HFF-Myc (cell line): ENCODE measurements at places on chromosomes 5 and 9.
A peak's percentile ranks its signal among the peaks of the same experiment; 100 is the strongest.

GRCh38 chr5:169440107-169440705 lies 139.3 kb upstream of the SLIT3 start:
- no peak for DNase-seq

DNA sequence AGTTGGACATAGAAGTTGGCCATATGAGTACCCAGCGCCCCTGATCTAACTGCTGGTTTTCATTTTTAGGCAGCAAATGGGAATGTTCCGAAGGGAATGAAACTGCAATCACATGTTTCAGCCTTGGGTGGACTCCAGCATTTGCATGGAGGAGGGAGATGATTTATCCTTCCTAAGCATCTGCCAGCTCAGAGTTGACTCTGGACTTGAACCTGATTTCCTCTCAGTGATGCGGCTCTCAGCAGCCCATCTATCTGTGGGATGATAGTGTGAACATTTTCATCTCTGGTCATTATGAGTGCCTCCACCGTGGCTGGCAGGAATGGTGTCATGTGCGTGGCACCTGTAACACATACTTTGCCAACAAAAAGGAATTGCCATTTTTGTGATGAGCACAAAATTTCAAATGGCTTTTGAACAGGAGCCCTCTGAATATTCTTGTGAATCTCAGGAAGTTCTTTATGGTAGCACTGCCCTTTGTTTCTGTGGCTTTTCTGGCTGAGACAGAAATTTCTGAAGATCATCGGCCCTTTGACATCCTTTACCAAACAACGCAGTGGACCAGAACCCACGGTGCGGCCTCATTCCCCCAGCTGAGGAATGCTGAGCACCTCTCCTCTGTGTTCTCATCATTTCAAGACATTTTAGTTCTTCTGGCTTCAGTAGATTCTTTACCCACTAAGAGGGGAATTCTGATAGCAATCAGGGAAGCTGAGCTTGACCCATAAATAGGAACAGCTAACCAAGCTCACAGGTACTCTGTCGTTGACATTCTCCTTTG lies 28.5 kb downstream of the FUBP3 start:
- peak; percentile 9 for DNase-seq

DNA sequence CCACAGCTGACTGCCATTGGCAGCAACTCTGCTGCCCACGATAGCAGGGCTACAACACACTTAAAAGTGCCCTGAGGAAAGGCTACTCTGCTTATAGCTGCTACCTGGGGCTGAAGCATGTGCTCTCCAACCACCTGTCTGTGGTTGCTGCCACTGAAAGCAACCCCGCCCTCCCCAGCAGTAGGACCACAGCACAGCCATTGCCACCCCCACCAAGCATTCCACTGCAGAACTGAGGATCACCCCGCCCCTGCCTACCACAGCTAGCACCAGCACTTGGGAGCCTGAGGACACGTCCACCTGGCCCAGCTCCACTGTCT lies 85.8 kb downstream of the LPAR1 start:
- DNase-seq: no peak

- DNase-seq: no peak
These were observed 49.6 kb downstream of the CCDC180 start for GRCh38 chr9:97357056-97357455.

DNA sequence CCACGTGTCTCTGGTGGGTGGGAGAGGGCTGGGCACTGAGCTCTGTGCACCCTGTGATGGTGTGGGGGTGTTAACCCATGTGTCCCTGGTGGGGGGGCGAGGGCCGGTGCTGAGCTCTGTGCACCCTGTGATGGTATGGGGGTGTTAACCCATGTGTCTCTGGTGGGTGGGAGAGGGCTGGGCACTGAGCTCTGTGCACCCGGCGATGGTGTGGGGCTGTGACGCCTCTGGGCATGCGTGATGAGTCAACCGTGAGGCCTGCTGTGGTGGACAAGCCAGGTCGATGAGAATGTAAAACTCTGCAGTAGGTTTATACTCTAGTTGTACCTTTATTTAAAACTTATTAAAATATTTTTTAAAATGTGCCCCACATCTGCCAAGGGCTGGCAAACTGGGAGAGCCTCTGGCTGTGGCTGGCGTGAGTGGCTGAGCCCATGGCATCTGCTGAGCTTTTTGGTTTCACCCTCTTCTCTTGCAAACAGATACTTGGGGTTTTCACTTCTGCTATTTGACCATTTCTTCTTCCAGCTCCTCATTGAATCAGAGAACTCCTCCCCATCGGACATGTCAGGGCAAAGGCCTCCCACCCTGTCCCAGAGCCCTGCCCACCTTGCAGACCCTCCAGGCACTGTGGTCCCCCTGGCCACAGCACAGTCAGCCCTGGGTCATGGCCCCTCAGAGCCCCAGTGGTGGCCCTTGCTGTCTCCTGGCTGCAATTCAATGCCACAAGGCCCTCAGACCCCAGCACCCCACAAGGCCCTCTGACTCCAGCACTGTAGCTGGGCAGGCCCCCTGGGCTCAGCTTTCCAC lies 18.5 kb upstream of the EXOC3 start:
- no peak for DNase-seq

GRCh38 chr9:107982745-107983144 lies 493.2 kb upstream of the KLF4 start:
- DNase-seq: no peak

DNA sequence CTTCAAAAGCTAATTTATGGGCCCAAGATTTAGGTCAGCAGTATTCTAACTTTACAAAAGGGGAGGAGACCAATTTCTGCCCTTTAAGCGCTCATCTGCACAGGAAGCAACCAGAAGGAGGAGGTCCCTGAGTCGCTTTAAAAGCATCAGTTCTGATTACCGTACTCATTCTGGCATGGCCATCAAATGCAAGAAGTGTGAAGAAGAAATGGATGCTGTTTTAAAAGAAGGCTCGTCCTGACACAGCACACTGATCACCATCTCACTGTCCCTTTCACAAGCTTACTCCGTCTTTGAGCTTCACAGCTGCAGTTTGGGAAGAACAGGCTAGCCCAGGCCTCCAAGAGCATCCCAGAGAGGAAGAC lies 17.5 kb downstream of the ZNF608 start:
- no peak for DNase-seq

GRCh38 chr5:146623666-146624065 lies 107.7 kb upstream of the GPR151 start:
- no peak for DNase-seq

GRCh38 chr5:44603496-44604272 lies 205.1 kb upstream of the MRPS30 start:
- DNase-seq: no peak

- no peak for DNase-seq
These were observed 79.2 kb downstream of the DMRT2 start for GRCh38 chr9:1129382-1129781.

- no peak for DNase-seq
These were observed 312.8 kb downstream of the ARHGAP26 start for GRCh38 chr5:143083006-143083405.

GRCh38 chr5:174717826-174718455 lies 6.4 kb upstream of the MSX2 start:
- DNase-seq: no peak

GRCh38 chr9:83986195-83986594 lies 5.6 kb downstream of the RMI1 start:
- no peak for DNase-seq

DNA sequence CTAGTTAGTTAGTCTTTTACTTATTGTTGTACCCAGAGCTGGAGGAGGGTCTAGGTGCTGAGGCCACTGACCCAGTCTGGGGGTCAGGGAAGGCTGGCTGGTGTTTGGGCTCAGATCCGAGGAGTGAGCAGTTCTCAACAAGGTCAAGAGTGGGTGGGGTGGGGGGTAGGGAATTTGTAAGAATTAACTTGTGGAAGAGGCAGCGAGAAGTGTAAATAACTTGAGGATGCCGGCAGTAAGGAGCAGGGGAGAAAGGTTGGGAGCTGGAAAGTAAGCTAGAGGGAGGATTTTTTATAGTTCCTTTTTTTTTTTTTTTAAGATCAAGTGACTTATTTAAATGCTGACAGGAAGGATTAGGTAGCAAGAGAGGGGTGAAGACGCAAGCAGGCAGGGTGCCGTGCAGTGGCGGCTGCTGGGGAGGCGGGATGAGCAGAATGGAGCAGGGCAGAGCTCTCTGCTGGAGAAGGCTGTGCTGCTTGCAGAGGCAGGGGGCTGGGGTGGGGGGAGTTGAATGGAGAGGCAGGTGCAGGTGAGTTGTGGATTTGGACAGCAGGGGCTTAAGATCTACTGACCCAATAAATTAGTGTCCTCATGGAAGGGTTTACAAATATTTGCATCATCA lies 35.3 kb upstream of the SMIM32 start:
- DNase-seq: no peak

DNA sequence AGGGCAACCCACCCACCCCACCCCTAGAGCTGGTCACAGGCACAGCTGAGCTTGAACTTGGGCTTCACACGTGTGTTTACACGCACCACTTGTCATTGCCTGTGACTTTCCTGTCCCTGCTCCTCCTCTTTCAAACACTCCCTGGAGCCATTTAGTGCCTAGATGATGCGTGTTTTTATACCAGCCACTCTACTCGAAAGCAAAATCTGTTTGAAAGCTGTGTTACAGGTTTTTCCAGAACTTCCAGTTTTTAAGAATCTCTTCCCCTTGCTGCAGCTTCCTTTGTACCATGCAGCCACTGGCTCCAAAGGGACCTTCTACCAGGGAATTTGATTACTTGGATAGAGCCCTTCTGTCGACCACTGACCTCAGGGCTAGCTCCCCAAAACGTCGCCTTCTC lies 78.8 kb upstream of the SPRY4 start:
- DNase-seq: no peak

DNA sequence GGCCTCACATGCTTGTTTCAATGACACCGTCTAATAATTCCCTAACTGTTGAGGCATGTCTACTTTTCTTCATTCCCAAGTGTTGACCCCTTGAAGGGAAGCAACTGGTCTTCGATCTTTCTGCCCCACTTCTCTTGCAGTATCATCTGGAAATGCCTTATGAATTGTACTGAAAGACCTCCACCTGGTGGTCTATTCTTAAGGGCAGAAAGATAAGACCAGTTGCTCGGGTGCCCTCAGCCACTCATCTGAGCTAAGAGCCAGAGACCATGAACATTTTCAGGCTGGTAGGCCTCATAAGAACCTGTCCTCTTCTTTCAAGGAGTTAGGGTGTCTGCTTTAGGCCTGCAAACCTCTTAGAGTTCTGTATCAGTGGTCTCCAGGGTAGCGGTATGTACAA lies 542.5 kb downstream of the CTNND2 start:
- DNase-seq: no peak

DNA sequence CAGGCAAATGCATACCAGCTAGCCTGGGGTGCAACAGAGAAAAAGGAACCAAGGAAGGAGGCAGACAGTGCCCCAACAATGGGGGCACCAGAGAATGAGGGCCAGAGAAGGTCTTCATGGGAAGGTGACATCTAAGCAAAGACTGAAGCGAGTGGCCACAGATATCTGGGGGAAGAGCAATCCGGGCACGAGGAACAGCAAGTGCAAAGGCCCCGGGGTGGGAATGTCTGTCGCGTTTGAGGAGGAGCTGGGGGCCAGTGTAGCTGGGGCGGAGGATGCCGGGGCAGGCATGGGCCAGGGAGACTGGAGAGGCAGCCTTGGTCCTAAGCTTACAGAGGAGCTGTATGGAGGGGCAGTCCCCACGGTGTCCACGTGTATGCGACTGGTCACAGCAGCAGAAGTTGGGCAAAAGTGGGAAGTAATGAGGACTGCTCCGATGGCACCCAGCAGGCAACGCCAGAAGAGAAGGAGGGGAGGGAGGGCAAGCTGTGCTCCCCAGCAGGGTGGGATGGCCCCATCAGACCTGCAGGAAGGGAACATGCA lies 19.1 kb downstream of the EEIG1 start:
- no peak for DNase-seq

DNA sequence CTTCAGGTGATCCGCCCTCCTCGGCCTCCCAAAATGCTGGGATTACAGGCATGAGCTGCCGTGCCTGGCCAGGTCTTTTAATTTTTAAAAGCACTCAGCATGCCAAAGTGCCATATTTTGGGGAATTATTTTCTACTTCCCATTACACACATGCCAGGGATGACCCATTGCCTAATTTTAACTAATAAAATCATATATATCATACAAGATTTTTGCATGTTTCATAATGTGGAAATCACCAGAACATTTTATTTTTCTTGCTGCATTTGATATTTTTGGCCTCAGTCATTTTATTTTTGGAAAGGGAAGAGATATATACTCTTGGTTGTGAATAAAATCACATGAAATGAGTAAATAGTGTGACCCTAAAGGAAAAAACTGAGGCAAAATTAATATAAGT lies 45.3 kb upstream of the TENT2 start:
- DNase-seq: no peak

DNA sequence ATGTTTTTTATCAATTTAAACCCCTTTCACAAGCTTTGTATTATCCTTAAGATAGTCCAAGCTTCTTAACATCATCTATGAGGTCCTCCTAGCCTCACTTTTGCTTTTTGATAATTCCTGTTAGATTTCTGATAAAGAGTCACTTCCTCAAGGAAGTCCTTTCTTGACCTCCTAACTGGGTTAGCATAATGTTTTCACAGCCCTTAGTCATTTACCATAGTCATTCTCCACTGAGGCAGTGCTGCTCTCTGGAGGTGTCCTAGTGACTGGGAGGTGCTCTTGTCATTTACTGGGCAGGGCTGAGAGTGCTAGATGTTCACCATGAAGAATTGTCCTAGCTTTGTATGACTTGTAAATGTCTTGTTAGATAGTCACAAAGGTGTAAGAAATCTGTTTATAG lies 26.4 kb downstream of the TNPO1 start:
- no peak for DNase-seq

DNA sequence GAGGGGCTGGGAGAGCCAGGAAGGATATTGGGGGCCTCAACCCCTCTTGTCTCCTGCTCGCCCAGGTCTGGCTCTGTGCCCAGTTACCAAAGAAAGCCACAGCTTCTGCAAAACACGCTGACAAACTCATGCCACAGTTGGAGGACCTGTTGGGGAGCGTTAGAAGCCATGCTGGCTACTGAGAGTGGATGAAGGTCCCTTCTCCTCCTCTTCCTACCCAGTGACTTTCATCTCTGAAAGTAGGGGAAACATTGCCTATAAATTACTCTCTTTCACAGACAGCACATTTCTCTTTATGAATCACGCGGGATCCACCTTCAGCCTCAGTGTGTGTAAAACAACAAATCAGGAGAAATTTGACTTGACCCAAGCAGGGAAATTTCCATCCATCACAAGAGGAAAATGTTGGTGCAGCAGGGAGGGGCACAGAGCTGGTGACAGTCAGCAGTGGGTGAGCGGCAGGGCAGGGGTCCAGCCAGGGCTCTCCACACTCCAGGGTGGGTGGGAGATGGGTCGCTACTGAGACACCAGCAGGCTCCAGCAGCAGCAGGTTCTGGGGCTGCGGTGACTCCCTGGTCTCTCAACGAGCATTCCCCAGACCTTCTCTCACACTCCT lies 181.9 kb downstream of the FGF18 start:
- DNase-seq: no peak

DNA sequence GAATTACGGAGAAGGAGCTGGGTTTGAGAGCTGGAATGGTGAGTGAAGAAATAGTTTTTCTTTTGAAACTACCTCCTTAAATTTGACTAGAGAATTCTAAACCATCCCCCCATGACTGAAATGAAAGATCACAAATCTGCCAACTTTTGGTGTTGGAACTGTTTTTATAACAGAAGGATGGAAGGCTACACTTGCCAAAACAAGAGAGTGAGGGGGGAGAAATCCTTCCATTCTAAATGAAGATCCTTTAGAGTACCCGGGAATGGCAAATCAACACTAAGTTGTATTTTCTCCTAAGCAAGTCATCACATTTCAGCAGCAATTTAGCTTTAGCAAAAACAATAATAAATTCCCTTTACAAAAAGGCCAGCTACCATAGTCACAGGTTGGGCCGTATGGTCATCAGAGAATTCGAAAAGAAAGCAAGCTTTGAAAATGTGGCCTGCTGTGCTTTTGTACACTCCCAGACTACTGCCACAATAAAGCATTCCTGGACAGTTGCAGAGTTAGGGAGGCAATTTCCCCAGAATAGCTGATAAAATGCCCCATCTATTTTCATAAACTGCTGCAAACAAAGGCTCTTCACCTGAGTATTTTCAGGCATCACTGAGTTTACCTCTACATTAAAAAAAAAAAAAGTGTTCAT lies 25.0 kb upstream of the FREM1 start:
- DNase-seq: no peak
